ENCODE measurements at places on chromosomes 5 and 9. TPM values are rescaled to one million over a fixed set of nuclear protein-coding genes. Genes with fewer than 3 reads are reported as not detected.

- no peak for DNase-seq
Observed at GRCh38 chr9:132018957-132019405, 60.7 kb downstream of the MED27 start.

DNA sequence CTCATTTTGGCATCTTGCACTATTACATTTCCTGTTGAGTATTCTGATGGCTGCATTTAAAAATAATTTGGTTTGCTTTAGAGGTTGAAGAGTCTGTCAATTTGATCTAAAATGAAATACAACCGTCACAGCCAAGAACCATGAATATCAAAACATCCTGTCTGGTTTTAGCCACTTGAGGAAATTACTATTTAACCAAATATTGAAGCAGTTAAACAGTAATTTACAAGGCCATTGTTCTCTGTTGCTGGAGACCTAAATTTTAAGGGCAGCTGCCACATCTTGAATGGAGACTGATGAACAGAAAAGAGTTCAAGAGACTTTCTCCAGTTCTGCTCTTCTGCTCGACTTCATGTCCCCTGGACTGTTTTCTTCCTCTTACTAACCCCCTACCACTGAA lies 549.4 kb downstream of the LRRC70 start:
- DNase-seq, result no peak

DNA sequence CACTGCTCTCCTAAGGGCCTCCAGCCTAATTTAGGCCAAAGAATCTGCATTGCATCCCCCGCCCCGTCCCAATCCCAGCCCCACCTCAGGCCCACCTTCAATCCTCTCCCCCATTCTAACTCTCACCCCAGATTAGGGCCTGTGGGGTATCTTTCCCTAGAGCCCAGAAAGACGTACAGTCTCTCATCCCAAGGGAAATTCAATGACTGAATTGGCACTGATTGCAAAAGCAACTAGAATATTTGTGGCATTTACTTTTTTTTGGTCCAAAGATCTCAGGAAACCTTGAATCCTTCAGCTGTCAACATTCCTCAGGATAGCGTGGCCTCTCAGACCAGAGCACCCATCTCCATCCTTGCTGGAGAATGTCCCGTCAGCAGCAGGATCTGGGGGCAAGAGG lies 30.6 kb downstream of the TRMO start:
- DNase-seq, result no peak

The PLPPR1 gene
- total RNA-seq, result not detected

- DNase-seq, result peak; percentile 40
Observed at GRCh38 chr5:178940569-178941360, at the start of gene ZNF454. ZNF454 (plus strand) TSS chr5:178941198; CDS start chr5:178942792, 1,594 bp downstream.

DNA sequence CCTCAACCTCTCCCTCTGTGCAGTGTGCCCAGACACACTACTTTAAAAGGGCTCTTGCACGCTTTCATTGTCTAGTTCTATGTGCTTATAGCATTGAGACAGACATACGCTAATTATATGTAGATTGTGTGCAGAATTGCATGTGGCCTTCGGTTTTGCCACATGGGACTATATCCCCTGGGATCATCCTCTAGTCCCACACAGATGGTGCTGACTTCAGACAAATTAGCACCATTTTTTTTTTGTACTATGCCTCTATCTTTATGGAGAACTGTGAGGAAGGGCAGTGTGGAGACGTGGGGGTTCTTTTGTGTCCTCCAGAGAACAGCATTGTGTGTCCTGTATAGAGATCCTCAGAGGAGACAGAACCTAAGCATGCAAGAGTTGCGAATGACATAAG lies 29.3 kb downstream of the PAPPA start:
- DNase-seq, result no peak

The OGN gene
- 24.6 TPM for total RNA-seq

The TMEM245 gene
- 77.5 TPM for total RNA-seq

The PCDHGC4 gene
- 3.5 TPM for total RNA-seq

The KIAA1958 gene
- total RNA-seq, result 2.0 TPM

- no peak for DNase-seq
Observed at GRCh38 chr5:62192958-62193357, 113.0 kb upstream of the KIF2A start.

- DNase-seq, result no peak
Observed at GRCh38 chr5:137199201-137199600, 299.9 kb downstream of the SPOCK1 start.

DNA sequence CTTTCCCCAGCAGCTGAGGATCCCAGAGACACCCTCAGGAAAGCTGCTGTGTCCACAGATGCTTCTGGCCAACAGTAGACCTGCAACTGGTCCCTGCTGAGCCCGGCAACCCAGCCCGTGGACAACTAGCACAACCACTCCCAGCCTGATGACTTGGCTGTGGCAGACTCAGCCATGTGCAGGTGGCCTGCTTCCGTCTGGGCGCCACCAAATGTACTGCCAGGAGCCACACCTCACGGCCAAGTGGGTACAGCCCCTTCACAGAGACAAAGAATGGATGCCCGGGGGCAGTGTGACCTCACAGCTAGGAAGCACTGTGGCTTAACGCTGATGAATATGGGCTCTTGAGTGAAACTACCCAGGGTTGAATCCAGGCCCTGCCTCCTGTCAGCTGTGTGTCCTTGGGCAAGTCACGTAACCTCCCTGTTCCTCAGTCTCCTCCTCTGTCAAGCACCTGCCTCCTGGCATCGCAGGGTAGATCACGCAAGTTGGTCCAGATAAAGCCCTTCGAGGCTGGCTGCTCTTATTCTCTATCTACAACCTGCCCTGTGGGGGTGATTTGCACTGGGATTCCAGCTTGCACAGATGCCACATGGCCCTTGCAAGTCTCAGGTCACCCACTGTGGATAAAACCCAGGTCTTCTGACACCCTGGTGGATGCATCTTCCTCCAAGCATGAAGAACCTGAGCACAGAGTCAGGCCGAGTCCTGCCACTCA lies 225.0 kb downstream of the PBX3 start:
- DNase-seq, result no peak

The OTP gene
- not detected for total RNA-seq

GRCh38 chr9:96514800-96515158 lies 64.8 kb downstream of the HABP4 start:
- no peak for DNase-seq

The SPINK7 gene
- not detected for total RNA-seq

DNA sequence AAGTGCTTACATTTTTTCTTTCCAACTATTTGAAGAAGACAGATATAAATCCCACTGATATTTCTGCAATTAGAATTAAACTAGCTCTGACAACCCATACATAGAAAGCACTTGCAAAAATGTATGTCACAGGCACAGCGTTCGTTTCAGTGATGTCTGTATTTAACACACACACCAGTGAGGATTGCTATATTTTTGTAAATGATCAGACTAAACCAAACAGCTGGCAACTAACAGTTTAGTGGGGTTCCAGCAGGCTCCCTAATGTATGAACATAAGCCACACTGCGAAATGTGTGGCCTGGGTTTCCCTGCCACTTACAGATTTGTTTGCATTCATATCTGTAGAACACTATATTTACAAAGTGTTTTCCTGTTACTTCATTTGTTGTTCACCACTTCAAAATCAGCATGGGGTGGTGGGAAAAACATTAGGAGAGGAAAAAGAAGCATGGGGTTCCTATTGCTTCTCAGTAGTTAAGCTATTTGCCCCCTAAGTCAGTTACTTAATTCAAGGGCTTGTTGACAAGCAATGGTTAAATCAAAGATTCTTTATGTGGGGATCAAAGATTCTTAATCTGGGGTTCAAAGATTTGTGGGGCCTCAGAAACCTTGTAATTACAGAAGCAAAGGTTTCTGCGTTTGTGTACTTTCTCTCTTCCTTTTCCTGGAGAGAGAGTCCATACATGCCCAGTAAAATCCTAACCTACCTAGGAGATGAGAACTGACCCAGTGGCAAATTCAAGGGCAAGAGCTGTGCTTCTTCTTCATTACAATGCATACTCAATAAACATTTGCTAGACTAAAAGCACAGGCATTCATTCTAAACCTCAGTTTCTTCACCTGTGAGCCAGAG lies 27.1 kb downstream of the ZNF608 start:
- no peak for DNase-seq

The EEIG1 gene
- 4.8 TPM for total RNA-seq

The SPRY4 gene
- 40.4 TPM for total RNA-seq

The CSF1R gene
- 55.6 TPM for total RNA-seq

The AGGF1 gene
- 20.8 TPM for total RNA-seq

DNA sequence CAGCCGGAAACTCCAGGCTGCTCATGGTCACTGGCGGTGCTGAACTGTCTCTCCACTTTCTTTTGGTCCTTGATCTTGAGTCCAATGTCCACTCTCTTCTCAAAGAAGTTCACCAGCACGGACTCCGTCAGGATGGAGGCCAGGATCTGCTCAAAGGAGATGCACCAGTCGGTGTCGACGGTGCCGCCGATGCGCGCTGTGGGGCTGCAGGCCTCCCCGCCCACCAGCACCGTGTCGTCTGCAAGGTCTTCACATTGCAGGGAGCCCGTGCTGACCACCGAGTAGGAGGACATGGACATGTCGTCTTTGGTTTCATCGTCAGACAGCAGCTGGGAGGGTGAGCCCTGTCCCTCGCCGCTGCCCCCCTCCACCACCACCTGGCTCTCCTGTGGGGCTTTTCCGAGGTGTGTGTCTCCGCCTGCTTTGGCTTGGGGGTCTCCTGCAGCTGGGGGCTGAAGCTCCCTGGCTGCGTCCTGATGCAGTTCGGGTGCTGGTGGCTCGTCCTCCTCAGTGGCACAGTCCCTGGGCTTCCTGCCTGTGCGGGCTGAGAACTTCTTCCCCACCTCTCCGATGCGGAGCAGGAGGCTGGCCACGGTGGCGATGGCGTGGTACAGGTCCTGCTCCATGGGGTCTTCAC lies 5.0 kb upstream of the MRNIP start:
- DNase-seq, result no peak

The TMEM252 gene
- not detected for total RNA-seq

DNA sequence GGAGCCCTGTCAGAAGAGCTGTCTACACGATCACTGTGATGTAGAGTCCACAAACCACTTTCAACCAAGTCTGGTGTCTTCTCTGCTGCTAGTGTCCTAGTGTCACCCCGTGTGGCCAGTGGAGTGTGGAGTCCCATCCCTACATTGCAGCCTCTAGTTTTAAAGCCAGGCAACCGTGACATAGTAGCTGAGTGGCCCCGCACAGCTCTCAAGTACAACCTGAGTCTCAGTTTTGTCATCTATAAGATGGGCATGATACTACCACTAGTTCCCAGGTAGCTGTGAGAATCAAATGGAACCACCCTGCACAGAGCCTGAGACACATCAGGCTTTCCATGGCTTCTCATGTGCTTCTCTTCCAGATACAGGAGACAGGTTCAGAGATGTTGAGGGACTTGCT lies 43.2 kb upstream of the AKNA start:
- no peak for DNase-seq

DNA sequence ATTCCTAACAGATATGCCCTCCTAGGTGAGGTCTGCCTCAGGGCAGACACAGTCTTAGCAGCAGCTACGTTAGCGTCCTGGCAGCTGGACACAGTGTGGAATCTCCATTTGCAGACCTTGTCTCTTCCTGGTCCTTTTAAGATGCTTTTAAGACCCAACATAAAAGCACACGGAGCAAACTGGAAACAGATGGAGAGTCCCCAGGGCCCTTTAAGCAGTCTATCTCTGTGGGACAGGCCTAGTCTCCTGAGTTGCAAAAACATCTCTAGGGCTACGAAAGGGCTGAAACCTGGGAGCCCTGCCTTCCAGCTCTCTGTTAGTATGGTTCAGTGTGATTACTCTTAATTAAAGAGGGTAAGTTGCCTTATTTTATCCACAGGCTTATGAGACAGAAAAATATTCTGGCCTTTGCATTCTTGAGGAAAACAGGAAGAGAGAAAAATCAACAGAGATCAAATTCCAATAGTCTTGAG lies 66.0 kb upstream of the GNA14 start:
- DNase-seq, result no peak

- DNase-seq, result no peak
Observed at GRCh38 chr5:38515646-38516045, 40.8 kb downstream of the LIFR start.

The ENC1 gene
- total RNA-seq, result 22.1 TPM

- no peak for DNase-seq
Observed at GRCh38 chr5:175471196-175471595, 7.2 kb upstream of the SFXN1 start.

DNA sequence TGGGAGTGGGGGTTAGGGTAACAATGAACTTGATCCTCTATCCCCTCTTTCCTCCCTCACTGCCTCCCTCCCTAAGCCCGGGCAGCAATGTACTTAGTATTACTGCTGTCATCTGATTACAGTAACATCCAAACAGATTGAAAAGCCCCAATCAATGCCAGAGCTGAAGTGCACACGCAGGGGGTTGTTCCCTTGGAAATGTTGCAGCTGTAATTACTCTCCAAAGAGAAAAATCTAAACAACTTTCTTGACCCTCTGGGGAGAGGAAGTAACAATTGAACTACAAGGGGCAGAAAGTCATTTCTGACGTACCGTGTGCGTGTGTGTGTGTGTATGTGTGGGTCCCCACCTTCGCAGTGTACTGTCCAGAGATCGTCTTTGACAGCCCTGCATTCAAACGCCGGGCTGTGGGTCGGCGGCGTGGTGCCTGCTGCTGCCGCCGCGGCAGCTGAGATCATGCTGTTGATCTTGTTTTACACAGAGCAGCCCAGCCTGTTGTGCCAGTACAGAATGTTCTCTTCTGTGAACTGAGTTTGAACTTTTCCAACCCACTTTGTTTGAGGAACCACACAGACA lies 66.0 kb upstream of the KLF9 start:
- peak; percentile 46 for DNase-seq
